ENCODE measurements at places on chromosomes 5 and 9.

- H3K27ac ChIP-seq, result no peak overlapping the region
- no peaks in the 10 kb centered on the region for H3K36me3 ChIP-seq
- no peaks in the 10 kb centered on the region for H3K27me3 ChIP-seq
- H3K4me1 ChIP-seq, result peaks cover 67% of the 10 kb centered on the region
Observed at GRCh38 chr9:113567361-113568080, 104.0 kb downstream of the RGS3 start.

GRCh38 chr5:140881889-140882590 is at the start of gene PCDHA13:
Gene PCDHA13, plus strand, starts transcription at chr5:140882124. Its CDS starts 145 bp downstream, at chr5:140882269.
- H3K4me3 ChIP-seq, result no peak within 1 kb of the TSS
- no peaks in the 10 kb centered on the region for H3K4me1 ChIP-seq
- no peaks in the 10 kb centered on the region for H3K27me3 ChIP-seq
- DNase-seq, result no peak
- H3K27ac ChIP-seq, result no peak within 1 kb of the TSS

- DNase-seq, result peak; percentile 19
- peaks cover 61% of the 10 kb centered on the region for H3K4me1 ChIP-seq
- H3K36me3 ChIP-seq, result no peaks in the 10 kb centered on the region
- H3K27me3 ChIP-seq, result no peaks in the 10 kb centered on the region
- H3K27ac ChIP-seq, result no peak overlapping the region
Observed at GRCh38 chr5:138844125-138844461, 31.0 kb downstream of the LRRTM2 start.

GRCh38 chr9:125089331-125089730 is 54.0 kb downstream of the SCAI start:
- no peak overlapping the region for H3K27ac ChIP-seq
- H3K27me3 ChIP-seq, result no peaks in the 10 kb centered on the region
- no peak for DNase-seq
- H3K4me1 ChIP-seq, result no peaks in the 10 kb centered on the region
- no peak overlapping the region for H3K4me3 ChIP-seq
